ENCODE measurements at places on chromosomes 2 and 18.

DNA sequence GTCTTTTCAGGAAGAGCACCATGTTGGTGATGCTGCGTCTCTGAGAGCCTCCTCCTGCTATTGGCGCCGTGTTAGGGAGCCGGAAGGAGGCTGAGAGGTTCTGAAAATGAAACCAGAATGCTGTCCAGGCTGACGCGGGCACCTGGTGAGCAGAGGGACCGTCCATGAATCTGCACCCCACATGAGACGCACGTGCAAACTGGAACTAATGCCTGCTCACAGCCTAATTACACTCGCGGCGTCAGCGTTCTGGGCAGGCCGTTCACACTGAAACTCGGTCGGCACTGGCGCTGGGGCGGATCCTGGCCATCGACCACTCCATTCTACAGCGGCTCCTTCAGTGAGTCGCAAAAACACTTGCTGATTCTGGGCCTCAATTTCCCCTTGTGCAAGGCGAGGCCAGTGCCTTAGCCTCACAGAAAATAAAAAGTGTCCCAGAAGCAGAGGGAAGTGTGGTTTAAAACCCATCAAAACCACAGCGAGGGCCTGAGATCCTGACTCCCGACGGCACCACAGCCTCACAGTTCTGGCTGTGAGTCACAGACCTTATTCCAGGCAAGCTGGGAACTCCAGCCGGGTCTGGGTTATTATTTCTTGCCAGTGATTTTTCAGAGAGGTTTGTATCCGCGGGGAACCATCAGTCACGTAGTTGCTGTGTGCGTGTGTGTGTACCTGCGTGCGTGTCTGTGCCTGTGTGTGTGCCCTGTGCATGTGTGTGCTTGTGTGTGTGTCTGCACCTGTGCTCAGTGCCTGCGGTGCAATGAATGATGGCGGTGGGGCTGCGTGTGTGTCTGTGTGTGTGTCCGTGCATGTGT, 49.1 kb upstream of the CTDP1 start:
- DNase-seq: no peak

DNA sequence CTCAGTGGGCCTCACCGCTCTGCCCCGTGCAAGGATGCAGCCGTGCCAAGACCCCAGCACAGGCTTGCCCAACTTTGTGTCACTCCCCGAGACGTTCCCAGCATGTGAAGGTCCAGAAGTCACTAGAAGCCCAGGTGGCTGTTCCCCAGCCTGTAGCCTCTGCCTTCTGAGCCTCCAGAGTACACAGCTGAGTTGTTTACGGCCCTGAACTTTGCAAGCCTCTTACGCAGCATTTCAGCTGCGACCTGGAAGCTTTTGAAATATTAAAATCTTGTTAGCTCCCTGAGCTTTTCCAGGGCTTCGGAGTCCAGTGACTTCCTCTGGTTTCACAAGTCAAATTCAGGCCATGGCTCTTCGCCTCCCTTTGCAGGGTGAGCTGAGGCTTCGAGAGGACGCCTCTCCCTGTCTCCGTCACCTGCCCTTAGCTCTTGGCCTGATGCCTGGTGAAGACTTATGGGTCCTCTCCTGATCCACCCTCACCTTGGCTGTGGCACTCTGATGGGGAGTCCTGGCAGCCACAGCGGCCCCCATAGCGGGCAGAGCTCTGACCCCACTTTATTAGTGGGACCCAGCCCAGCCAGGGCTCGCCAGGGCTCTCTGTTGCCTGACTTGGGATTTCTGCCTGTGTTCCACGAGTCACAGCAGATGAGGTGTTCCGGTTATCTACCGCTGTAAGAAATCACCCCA, 76.5 kb upstream of the HPCAL1 start:
- no peak for DNase-seq

GRCh38 chr18:3716116-3716660, 266.2 kb downstream of the TGIF1 start:
- no peak for DNase-seq

- no peak for DNase-seq
Observed at GRCh38 chr2:160294339-160294803, 94.3 kb upstream of the ITGB6 start.

DNA sequence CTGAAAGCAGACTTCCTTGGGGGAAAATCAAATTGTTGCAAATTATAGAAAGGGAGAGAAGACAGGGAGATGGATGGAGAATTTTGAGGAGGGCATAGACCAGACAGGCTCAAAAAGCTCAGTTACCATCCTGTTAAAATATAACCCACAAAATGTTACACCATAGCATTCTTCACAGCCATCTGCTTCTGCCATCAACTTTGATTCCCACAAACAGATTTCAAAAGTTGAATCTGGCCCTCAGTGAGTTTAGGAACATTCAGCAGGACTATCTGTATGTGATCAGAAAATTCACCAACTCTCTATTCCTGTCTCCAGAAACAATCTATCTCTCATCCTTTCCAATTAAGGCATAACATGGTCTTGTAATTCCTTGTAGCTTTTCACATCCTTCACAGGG, 159.8 kb upstream of the CCDC68 start:
- DNase-seq: no peak

DNA sequence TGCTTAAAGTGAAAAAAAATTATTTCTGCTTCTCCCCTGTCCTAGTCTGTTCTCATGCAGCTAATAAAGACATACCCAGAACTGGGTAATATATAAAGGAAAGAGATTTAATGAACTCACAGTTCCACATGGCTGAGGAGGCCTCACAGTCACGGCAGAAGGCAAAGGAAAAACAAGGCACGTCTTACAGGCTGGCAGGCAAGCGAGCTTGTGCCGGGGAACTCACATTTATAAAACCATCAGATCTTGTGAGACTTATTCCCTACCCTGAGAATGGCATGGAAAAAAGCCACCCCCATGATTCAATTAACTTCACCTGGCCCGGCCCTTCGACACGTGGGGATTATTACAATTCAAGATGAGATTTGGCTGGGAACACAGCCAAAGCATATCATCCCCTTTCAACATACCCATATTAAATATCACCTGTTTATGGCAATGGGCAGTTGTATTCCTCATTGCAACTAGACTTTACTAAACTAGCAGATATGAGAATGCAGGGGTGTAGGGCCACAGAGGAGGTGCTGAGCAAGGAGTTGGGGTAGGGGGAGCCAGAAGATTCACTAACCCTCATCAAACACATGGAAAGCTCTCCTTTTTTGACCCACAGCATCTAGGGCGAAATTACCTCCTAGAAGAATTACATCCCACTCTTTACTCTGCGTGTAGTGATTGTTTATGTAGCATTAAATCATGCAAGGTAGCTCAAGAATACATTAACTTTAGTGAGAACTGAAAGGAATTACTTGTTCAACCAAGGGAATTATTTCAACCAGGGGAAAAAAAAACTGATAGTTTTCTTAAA, 183.3 kb upstream of the DOK6 start:
- no peak for DNase-seq

- DNase-seq: no peak
Observed at GRCh38 chr2:217856159-217856558, 146.6 kb downstream of the TNS1 start.

DNA sequence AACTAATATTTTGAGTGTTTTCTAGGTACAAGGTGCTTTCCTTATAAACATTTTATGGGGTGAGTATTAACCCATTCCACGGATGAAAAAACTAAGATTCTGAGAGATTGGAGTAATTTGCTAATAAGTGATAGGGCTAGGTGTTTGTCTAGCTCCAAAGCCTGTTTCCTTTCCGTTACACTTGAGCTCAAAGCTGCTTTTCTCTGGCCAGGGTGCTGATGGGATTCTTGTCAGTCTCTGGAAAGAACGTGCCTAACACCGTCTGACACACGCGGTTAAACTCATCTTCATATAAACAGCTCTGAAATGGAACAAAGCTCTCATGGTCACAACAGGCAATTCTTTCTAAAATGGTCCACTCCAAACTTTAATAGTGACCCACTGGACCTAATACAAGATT, 2.0 kb upstream of the ANKRD29 start:
- no peak for DNase-seq

DNA sequence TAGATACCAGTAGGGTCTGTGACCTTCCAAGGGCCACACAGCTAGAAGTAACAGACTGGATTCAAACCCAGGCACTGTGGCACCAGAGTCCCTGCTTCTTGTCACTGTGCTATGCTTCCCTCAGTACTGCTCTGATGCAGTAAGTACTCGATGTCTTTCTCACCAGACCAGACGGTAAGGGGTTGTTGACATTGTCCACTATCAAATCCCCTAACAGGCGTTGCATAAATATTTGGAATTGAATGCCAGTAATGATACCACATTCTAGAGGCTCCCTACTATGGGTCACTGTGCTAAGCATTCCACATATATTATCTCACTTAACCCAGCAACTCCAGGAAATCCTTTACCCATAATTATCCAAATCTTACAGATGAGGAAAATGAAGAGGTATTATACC, 223.1 kb downstream of the C1D start:
- DNase-seq: no peak

GRCh38 chr18:77077941-77078689, 54.5 kb downstream of the MBP start:
- no peak for DNase-seq

- DNase-seq: no peak
Observed at GRCh38 chr2:45871025-45871424, 219.6 kb downstream of the PRKCE start.

DNA sequence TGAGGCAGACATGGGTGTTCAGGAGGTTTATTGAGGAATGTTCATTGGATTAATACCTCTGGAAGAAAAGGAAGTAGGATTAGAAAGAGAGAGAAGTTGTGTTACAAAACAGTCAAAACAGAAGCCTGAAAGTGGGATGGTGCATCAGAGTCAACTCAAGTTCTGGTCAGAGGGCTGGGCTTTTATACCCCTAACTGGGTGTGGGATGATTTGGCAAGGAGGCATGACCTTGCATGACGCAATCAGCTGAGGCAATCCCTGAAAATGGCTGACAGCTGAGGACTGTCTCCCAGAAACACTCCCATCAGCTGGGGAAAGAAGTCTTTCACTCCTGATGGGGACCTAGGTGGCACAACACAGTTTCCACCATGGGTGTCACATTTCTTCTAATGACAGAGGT, 818.2 kb downstream of the SATB2 start:
- DNase-seq: no peak

GRCh38 chr2:32011485-32011960, 715 bp upstream of the MEMO1 start:
- no peak for DNase-seq

GRCh38 chr2:20136149-20136548, 84.7 kb upstream of the LAPTM4A start:
- DNase-seq: no peak

GRCh38 chr2:195486987-195487644, 169.9 kb upstream of the SLC39A10 start:
- no peak for DNase-seq

DNA sequence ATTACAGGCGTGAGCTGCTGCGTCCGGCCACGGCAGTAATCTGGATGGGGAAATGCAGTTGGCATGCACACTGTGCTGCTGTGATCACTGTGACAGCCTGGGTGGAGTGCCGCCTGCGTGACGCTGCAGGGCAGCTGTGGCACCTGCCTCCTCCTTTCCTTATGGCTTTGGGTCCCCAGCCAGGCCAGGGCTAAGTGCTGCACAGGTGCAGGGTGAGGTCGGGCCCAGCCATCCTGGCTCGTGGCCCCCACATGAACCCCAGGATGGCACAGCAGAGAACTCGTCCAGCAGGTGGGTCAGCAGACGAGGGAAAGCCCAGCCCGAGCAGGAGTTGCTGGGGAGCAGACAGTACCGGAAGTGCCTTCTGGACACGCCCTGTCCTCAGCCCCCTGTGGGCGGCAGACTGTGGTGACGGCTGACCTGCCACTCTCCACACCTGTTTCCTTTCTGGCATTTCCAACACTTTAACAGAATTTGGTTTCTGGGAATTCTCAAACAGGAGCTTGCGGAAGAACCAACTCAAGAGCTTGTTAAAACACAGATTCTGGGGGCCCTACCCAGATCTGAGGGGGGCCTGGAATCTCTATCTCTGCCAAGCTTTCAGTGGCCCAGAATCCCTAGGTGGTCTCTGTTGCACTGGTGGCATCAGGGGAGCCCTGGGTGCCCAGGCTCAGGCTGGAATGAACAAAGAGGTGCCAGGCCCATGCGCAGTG, 16.9 kb downstream of the HS1BP3 start:
- DNase-seq: no peak

- no peak for DNase-seq
Observed at GRCh38 chr18:79510731-79511241, 115.1 kb downstream of the NFATC1 start.

DNA sequence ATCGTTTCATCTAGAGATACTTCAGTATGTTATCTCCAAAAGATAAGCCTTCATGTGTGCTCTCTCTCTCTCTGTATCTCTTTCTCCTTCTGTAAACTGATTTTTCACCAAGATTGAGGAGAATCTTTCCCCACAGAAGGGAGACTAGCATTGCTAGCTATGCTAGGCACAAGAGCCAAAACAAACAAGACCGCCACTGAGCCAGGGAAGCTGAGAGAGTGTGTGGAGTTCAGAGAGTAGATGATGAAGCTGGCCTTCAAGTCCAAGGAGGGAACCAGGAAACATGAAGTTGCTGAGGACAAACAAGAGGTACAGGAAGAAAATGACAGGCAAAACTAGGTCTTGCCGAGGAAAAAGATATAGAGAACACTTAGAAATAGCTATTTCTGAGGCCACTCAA, 23.4 kb downstream of the DAPL1 start:
- DNase-seq: no peak

GRCh38 chr2:230591850-230592249, 120.8 kb upstream of the CAB39 start:
- DNase-seq: no peak

DNA sequence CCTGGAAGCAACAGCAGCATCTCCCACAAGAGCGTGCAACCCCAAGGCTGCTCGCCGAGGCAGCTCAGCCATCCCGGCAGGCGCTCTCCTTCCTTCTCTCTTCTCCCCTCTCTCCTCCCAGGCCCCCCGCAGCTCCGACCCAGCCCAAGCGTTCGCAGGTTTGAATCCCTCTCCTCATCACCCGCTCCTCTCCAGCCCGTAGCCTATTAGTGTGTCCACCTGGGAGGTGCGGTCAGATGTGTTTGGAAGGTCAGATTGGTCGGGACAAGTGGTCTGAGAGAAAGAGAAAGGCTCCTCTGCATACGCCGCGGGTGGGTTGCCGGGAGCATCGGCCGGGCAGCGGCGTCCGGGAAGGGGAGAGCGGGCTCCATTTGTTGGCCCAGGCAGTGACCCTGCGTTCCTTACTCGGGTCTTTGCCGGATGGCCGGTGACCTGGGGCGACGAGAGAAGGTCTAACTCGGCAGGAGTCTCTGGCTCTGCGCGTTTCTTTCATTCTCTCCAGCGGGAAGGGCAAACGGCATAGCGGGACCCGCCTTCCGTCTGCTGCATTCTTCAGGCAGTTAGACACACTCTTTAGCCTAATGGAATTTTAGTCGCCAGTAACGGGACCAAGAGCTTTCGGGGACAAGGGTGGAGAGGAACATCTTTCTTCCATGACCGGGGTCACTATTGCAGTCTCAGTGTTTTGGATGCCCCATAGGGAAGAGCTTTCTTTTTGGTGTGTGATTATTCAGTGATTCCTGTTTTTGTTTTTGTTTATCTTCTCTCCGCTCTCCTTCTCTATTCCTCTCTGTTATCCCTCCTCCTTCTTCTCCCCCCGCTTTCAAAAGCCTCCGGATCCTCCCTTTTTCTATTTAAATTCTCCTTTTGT, 1.1 kb upstream of the TMEFF2 start:
- DNase-seq: no peak

GRCh38 chr2:27324720-27325119, 1.8 kb upstream of the MPV17 start:
- DNase-seq: no peak
